Liver (tissue), 10 donors: ENCODE measurements at places on chromosomes 2 and 18. TPM values are rescaled to one million over a fixed set of nuclear protein-coding genes. Genes with fewer than 3 reads are reported as not detected.

The CPS1 gene
- total RNA-seq = 930 TPM

The ATP6V1C2 gene
- 0.14 TPM for total RNA-seq

The OTX1 gene
- total RNA-seq = 0.59 TPM

The PKDCC gene
- total RNA-seq = 24.9 TPM

The FAM161A gene
- total RNA-seq = 0.98 TPM

The TNFAIP6 gene
- 0.28 TPM for total RNA-seq

DNA sequence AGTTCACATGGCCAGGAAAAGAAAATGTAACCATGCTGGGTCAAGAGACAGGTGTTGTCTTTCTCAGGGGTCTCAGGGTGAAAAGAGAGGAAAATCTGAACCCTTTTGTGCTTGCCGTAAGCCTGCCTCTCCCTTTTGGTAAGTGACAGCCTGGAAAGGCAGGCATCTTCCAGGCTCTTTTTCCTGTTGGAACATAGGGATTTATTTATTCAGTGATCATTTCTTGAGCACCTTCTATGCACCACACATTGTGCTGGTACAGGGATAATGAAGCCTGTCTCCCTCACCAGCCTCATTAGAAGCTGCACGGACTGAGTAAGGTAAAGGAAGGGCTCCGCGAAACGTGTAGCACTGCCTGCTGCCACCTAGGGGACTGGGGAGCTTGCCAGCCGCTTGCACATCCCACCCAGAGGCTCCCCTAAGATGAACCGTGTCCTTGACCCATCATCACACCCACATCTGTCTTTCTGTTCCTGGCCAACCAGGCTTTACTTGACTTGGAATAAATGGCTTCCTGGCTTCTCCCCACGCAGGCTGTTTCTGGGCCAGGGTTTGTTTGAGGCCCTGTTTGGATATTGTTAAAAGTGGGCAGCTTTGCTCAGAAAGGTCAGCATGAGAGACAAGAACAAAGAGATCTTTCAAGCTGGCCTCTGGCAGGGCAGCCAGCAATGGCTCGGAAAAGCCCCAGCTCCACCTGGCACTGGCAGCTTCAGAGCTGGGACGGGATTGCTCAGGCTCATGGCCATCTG lies 73.3 kb upstream of the MCFD2 start:
- peaks cover 19% of the 10 kb centered on the region for H3K4me1 ChIP-seq
- peaks cover 2% of the 10 kb centered on the region for H3K36me3 ChIP-seq
- H3K27ac ChIP-seq = no peak overlapping the region
- no peak for DNase-seq
- no peak overlapping the region for H3K4me3 ChIP-seq

GRCh38 chr2:121888189-121888557 lies 132.7 kb downstream of the TSN start:
- DNase-seq = no peak
- no peaks in the 10 kb centered on the region for H3K27me3 ChIP-seq
- no peaks in the 10 kb centered on the region for H3K4me1 ChIP-seq
- no peak overlapping the region for H3K27ac ChIP-seq
- no peak overlapping the region for H3K4me3 ChIP-seq
- H3K36me3 ChIP-seq = no peaks in the 10 kb centered on the region

- no peak for DNase-seq
- H3K27ac ChIP-seq = no peak overlapping the region
- H3K27me3 ChIP-seq = no peaks in the 10 kb centered on the region
These were observed 87.6 kb upstream of the NFU1 start for GRCh38 chr2:69524799-69525198.

DNA sequence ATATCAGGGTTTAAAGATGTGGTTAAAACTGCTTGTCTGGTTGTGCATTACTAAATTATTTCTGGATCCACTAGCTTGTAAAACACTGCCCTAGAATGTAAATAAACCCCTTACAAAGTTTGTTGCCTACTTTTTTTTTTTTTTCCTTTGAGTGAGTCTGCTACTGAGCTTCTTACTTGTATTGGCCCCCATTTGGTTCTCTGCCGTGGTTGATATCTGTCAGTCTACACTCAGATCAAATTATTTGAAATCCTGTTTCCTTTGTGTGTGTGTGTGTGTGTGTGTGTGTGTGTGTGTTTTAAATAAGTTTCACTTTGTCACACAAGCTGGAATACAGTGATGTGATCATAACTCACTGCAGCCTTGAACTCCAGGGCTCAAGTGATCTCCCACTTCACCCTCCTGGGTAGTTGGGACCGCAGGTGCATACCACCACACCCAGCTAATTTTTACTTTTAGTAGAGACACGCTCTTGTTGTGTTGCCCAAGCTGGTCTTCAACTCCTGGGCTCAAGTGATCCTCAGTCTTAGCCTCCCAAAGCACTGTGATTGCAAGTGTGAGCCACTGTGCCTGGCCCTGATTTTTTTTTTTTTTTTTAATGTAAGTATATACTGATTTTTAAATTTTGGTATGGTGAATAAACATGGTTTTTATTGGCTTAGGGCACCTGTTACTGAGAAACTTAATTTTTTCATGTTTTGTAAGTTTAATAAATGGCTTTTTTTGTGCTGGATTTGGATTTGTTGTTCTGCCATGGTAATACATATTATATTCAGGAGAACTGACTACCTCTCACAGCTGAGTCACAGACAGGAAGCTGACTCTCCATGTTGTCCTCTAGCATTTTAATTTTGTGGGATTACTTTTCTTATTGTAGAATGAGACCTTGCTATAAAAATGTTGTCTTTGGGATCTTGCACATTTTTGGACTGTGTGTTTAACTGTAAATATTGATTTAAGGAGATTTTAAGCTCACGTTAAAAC lies 48.5 kb downstream of the MAP4K4 start:
- no peaks in the 10 kb centered on the region for H3K36me3 ChIP-seq
- H3K27ac ChIP-seq = peak overlapping the region; percentile 66
- no peak overlapping the region for H3K4me3 ChIP-seq
- H3K27me3 ChIP-seq = no peaks in the 10 kb centered on the region

DNA sequence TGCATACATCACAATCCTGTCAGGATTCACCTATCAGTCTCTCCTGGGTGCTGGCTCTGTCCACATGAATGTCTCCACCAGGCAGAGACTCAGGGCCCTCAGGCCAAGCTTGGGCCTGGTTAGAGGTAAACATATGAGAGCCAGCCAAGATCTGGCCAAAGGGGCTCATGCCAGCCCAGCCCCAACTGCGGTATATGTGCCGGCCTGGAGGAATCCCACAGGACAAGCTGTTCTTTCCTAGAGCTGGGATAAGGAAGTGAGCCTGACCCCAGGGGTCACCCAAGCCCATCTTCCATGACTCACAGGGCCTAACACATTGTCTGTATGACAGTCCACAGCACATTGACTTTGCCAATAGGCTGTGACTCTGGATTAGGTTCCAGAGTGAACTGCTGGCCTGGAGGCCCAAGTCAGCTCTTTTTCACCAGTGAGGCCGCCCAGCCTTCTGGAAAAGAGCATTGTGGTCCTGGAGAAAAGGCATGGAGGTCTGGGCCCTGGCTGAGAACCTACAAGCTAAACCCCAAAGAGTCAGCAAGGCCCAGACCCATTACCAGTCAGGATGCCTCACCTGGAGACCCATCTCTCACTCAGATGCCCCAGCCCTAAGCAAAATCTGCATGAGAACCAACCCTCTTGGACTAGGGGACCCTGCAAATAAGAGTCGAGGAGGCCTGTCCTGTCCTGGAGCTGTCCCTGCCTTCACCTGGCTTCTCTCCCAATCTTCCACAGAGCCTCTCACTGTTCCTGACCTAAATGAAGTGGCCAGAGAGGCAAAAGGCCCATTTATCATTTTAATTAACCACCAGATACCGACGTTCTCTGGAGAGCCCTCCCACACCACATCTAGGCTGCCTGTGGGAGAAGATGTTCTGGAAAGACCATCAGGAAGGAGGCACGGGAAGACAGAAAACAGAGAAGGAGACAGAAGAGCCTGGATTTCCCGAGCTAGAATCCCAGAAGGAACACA lies 120.9 kb upstream of the PKDCC start:
- H3K36me3 ChIP-seq = no peaks in the 10 kb centered on the region
- H3K4me3 ChIP-seq = no peak overlapping the region

- DNase-seq = no peak
- H3K36me3 ChIP-seq = no peaks in the 10 kb centered on the region
- no peaks in the 10 kb centered on the region for H3K27me3 ChIP-seq
- H3K4me3 ChIP-seq = no peak overlapping the region
These were observed 628.1 kb downstream of the BCL11A start for GRCh38 chr2:59925321-59925720.

- no peaks in the 10 kb centered on the region for H3K27me3 ChIP-seq
- no peak overlapping the region for H3K27ac ChIP-seq
- no peak for DNase-seq
- no peaks in the 10 kb centered on the region for H3K4me1 ChIP-seq
- no peak overlapping the region for H3K4me3 ChIP-seq
- H3K36me3 ChIP-seq = no peaks in the 10 kb centered on the region
These were observed 2.6 kb downstream of the BOD1L2 start for GRCh38 chr18:57149531-57149930.

DNA sequence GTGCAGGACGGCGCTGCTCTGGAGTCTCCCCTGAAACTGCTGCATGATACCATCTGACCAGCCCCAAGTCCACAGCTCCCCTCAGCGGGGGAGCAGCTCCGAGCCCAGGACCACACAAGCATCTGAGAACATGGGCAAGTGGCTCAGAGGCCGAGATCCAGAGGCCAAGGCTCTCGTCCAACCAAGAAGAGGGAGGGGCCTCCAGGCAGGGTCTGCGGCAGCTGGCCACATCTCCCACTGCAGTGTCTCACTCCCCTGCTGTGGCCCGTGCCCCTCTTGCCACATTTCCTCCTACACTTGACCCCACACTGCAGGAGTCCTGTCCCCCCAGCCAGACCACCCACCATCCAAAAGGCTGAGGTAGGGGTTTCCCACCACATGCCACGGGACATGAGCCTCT lies 50.2 kb downstream of the TFCP2L1 start:
- H3K4me1 ChIP-seq = no peaks in the 10 kb centered on the region
- no peak overlapping the region for H3K27ac ChIP-seq
- H3K36me3 ChIP-seq = no peaks in the 10 kb centered on the region
- no peak for DNase-seq
- no peaks in the 10 kb centered on the region for H3K27me3 ChIP-seq

DNA sequence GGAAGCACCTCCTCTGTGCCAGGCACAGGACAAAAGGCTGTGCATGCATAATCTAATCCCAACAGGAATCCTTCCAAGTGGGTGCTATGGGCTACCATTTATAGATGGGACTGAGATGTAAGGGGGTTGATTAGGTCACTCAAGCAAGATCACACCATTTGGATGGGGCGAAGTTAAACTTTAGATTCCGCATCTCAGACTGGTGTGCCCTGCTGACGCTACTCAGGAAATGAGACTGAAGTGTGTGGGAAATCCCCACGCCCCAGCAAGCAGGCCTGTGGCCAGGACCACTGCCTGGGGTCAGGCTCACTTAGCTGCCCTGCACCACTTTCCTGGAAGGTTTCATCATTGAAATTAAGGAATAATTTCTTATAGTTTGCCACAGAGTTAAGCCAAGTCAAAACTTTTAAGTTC lies 70.5 kb upstream of the PPP1CB start:
- no peaks in the 10 kb centered on the region for H3K27me3 ChIP-seq
- H3K27ac ChIP-seq = no peak overlapping the region
- H3K36me3 ChIP-seq = no peaks in the 10 kb centered on the region
- no peak overlapping the region for H3K4me3 ChIP-seq

GRCh38 chr18:77765468-77765867 lies 515.8 kb downstream of the GALR1 start:
- H3K4me3 ChIP-seq = no peak overlapping the region
- DNase-seq = no peak
- H3K27ac ChIP-seq = no peak overlapping the region
- no peaks in the 10 kb centered on the region for H3K27me3 ChIP-seq
- H3K4me1 ChIP-seq = no peaks in the 10 kb centered on the region

- peaks cover 2% of the 10 kb centered on the region for H3K36me3 ChIP-seq
- no peak overlapping the region for H3K27ac ChIP-seq
- H3K4me1 ChIP-seq = no peaks in the 10 kb centered on the region
- no peaks in the 10 kb centered on the region for H3K27me3 ChIP-seq
- H3K4me3 ChIP-seq = no peak overlapping the region
- DNase-seq = no peak
These were observed 126.7 kb downstream of the THADA start for GRCh38 chr2:43469094-43469493.

DNA sequence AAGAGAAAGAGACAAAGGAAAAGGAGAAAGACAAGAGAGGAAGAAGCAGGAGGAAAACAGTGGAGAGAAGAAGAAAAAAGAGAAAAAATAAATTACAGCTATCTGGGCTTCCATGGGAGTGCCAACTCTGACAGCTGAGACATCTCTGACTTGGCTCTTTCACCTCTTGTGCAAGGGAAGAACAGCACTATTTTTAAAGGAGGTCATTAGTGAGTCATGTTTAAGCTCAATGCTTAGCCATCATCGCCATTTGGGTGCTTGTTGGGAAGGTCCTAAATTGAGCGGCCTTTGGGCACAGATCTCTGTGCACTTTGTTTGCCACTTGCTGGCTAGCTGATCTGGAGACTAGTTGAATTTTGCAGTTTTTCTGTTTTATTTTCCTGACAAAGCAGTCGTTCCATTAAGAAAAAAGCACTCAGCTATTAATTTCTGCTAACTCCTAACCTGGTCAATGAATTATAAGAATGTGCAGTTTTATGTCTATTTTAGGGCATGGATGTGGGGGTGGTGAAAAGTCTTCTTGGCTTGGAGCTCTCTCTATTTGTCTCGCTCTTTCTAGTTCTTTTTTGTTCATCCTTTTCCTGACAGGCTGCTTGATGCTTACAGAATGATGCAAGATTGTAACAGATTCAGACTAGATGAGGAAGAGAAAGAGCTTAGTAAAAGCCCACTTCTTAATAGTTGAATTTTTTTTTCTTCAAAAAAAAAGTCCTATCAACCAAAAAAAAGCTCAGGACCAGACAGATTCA lies 231.5 kb downstream of the SLC8A1 start:
- no peak for DNase-seq
- H3K4me1 ChIP-seq = no peaks in the 10 kb centered on the region
- no peaks in the 10 kb centered on the region for H3K27me3 ChIP-seq
- H3K36me3 ChIP-seq = no peaks in the 10 kb centered on the region
- no peak overlapping the region for H3K4me3 ChIP-seq

DNA sequence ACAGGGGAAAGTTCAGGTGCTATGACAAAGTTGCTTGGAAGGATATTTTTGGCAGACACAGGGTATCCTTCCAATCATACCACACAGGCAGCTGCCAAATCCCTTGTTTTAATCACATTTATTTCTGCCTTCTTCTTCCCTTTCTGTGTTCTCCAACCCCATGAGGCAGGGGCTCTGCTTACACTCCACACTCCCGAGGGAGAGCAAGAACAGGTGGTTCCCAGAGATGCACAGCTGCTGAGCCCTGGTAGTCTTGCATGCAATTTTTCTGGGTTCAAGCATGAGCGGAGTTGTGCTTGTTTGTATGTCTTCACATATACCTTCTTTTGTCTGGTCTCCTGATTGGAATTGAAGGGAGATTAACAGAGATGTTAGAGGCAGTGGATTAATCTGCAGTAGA lies 251.7 kb upstream of the ST6GAL2 start:
- DNase-seq = no peak
- H3K27me3 ChIP-seq = no peaks in the 10 kb centered on the region
- no peak overlapping the region for H3K27ac ChIP-seq
- no peaks in the 10 kb centered on the region for H3K36me3 ChIP-seq
- no peaks in the 10 kb centered on the region for H3K4me1 ChIP-seq
- H3K4me3 ChIP-seq = no peak overlapping the region
